ENCODE measurements at places on chromosomes 1 and 21. TPM values are rescaled to one million over a fixed set of nuclear protein-coding genes. Genes with fewer than 3 reads are reported as not detected.

DNA sequence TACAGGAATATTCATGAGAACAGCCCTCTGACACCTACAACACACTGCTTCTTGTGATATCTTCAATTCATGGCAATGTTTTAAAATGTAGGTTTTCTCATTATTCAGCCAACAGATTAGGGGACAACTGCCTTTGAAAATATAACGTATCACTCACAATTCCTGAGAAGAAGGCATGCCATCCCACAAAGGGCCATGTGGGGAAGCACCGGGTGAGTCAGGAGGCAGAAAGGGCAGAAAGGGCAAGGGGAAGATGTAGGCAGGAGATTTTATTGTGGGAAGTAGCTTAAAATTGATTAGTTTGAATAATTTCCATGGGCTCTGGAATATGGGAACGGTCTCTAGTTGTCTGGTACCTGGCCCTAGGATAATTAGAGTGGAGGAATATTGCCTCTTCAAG, 165.7 kb downstream of the HHIPL2 start:
- no peak for DNase-seq

DNA sequence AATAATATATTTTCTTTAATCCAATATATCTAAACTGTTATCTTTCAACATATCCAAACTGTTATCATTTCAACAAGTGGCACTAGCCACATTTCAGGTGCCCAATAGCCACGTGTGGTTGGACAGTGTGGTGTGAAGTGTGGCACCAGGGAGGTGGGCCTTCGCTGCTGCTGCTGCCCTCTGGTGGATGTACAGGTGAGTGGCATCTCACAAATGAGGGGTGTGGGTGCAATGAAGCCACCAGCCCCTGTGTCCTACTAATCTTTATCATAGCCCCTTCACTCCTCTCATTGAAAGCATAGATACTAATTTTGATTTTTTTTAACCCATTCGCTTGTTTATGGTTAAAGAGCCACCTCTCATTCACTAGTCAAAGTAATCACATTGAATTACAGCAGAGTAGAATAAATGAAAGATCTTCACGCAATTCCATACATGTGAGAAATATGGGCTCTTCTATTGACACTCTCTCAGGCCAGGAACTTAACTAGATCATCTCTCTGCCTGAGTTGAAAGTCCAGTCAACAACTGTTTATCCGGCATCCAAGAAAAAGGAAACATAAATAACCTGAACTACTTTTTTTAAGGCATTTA, 499.2 kb downstream of the OMA1 start:
- DNase-seq = peak; percentile 9

The SELP gene
- total RNA-seq = 9.6 TPM

The PLEKHG5 gene
- 18.8 TPM for total RNA-seq

The PGLYRP4 gene
- not detected for total RNA-seq

DNA sequence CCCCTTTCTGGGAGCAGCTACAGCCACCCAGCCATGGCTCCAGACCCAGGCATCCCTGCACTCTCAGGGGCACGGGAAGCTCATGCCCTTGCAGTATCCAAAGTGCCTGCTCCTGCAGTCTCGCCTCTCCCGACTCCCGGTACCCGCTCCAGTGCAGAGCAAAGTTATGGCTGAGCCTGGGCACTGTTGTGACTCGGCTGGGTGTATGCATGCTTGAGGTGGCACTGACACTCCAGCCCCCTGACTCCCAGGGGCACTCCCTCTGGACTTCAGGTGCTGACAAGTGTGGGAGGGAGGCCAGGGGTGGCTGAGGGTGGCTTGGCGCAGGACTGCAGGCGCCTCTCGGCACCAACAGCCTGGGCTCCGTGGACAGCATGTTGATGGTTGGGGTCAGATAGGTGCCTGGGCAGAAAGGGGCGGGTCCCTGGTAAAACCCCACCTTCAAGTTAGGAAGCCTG, 580.1 kb upstream of the ADGRL2 start:
- DNase-seq = no peak

DNA sequence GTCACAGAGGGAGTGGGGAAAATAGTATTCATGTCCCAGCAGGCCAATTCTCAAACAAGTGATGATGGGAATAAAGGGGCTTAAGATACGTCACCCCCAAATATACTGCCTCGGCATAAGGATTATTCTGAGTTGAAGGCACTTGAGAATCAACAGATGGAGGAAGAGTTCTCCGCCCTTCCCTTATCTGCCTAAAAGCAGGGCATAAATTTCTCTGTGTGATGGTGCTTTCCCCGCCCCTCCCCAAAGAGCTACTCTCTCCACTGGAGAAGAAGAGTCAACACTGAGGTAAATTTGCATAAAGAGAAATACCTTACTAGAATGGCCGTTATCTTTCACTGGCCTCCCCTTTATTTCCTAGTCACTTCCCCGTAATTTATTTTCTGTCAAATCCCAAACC, 18.7 kb downstream of the BECN2 start:
- DNase-seq = no peak

GRCh38 chr1:88701275-88701674, 17.2 kb downstream of the PKN2 start:
- DNase-seq = no peak

The E2F2 gene
- total RNA-seq = 0.04 TPM

The LCE4A gene
- total RNA-seq = not detected

GRCh38 chr1:234322097-234322496, 51.2 kb upstream of the COA6 start:
- DNase-seq = no peak

The LYPD8 gene
- not detected for total RNA-seq

The MEAF6 gene
- total RNA-seq = 27.8 TPM

The KAZN gene
- 2.4 TPM for total RNA-seq

DNA sequence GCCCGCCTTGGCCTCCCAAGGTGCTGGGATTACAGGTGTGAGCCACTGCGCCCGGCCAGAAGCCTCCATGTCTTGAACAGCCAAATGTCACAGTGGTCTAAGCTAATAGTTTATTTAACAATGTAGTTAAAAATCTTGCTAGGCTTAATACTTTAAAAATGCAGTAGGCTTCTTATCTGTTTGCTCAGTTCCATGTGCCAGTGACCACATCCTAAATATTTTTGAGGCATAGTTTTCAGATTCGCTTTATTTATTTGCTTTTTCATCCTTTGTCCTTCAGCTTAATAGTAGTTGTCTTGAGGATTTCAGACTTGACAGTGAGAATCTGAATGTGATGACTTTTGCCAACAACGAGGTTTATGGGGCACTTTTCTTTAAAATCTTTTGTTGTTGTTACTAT, 59.9 kb upstream of the PRRX1 start:
- no peak for DNase-seq

The LCE1D gene
- total RNA-seq = not detected

GRCh38 chr1:160164121-160164520, 12.7 kb downstream of the ATP1A4 start:
- DNase-seq = no peak

The RER1 gene
- 76.4 TPM for total RNA-seq

GRCh38 chr1:24855474-24855873, 74.6 kb downstream of the RUNX3 start:
- DNase-seq = no peak

The AGO4 gene
- 22.8 TPM for total RNA-seq

The MFAP2 gene
- total RNA-seq = 1.5 TPM

The S100A4 gene
- 160 TPM for total RNA-seq

The ASPM gene
- total RNA-seq = 1.3 TPM

DNA sequence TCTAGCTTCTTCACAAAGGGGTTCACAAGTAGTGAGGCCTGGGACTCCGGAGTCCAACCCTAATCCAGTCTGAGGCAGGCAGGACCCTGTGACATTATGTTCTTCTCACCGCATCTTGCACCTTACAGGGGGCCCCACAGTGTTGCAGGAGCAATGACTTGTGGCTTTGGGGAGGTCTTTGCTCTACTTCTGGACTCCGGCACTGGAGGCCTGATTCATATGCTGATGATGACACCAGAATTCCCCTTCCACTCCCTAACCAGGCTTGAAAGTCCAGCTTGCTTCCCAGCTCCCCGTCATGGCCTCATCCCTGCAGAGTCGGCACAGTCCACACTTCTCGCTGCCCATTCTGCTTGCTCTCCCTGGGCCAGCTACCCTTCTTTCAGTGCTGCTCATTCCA, 96.3 kb upstream of the SLC44A3 start:
- DNase-seq = no peak

The TEX35 gene
- not detected for total RNA-seq

Data from heart right ventricle (tissue), 16 donors.